ENCODE measurements at places on chromosomes 13 and 19. TPM values are rescaled to one million over a fixed set of nuclear protein-coding genes. Genes with fewer than 3 reads are reported as not detected.

COMP gene
- total RNA-seq = 0.37 TPM

FLT1 gene
- under 0.01 TPM for total RNA-seq

KLF2 gene
- total RNA-seq = 0.37 TPM

ZGLP1 gene
- total RNA-seq = 0.37 TPM

ZNF93 gene
- 3.9 TPM for total RNA-seq

ERCC5 gene
- total RNA-seq = 69.4 TPM

PSG2 gene
- not detected for total RNA-seq

KLK8 gene
- not detected for total RNA-seq

PEAK3 gene
- total RNA-seq = not detected

MCEMP1 gene
- total RNA-seq = not detected

DENND1C gene
- under 0.01 TPM for total RNA-seq

CAMSAP3 gene
- not detected for total RNA-seq

PSENEN gene
- 14.7 TPM for total RNA-seq

PPP1R15A gene
- total RNA-seq = 41.5 TPM

KLK3 gene
- total RNA-seq = not detected

TBXA2R gene
- total RNA-seq = 1.8 TPM

CCDC70 gene
- total RNA-seq = not detected

STK24 gene
- 71.9 TPM for total RNA-seq

EBI3 gene
- not detected for total RNA-seq

AMH gene
- 2.0 TPM for total RNA-seq

PLA2G4C gene
- 2.2 TPM for total RNA-seq

KIR2DL3 gene
- total RNA-seq = not detected

PRODH2 gene
- not detected for total RNA-seq

ZNF534 gene
- under 0.01 TPM for total RNA-seq

KIR3DL2 gene
- total RNA-seq = not detected

DIRAS1 gene
- 0.78 TPM for total RNA-seq

RASIP1 gene
- 2.9 TPM for total RNA-seq

ZNF528 gene
- total RNA-seq = 13.1 TPM

NLRP11 gene
- not detected for total RNA-seq

SWSAP1 gene
- total RNA-seq = 0.59 TPM

LIPE gene
- 4.0 TPM for total RNA-seq

Data from subcutaneous preadipocyte (primary cell).